ENCODE measurements at places on chromosomes 1 and 21.

DNA sequence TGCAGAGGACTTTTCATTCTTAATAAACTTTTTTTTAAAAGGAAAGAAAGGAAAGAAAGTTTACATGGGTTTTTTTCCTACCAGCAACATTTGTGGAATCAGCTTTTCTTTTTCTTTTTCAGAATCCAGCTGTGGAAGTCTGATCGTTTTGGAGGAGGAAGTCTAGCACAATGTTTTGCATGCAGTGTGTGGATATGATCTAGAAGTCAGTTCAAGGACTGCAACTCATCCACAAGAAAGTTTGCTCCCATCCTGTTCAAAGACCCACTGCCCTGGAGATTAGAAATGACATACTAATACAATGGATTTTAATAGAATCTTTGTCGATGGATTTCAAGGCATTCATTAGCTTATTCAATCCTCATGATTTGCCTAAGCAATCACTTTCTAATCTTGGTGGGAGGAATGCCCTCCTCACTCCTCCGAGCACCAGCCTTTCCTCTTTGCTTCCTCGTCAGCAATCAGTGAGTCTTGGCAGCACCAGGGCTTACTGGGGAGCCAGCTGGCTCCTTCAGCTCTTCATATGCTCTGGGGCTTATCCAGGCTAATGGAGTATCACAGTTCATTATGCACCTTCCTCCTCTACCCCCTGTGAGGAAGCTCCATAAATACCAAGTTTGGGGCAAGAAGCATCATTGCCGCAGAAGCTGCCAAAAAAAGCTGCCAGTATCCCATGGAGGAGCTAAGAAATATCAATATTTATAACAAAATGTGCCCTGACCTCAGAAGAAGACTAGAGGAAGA is 392.3 kb upstream of the PKN2 start:
- DNase-seq: no peak

DNA sequence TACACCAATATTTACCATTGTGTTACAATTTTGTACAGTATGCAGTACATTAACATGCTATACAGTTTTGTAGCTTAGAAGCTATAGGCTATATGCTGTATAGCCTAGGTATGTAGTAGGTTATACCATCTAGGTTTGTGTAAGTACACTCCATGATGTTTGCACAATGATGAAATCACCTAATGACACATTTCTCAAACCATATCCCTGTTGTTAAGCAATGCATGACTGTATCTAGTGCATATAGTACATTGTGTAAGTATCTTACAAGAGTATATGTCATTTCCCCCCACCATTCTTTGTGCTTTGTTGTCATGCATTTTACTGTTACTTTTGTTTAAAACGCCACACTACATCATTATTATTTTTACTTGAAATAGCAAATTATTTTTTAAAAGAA is 65.7 kb upstream of the RNF11 start:
- no peak for DNase-seq

DNA sequence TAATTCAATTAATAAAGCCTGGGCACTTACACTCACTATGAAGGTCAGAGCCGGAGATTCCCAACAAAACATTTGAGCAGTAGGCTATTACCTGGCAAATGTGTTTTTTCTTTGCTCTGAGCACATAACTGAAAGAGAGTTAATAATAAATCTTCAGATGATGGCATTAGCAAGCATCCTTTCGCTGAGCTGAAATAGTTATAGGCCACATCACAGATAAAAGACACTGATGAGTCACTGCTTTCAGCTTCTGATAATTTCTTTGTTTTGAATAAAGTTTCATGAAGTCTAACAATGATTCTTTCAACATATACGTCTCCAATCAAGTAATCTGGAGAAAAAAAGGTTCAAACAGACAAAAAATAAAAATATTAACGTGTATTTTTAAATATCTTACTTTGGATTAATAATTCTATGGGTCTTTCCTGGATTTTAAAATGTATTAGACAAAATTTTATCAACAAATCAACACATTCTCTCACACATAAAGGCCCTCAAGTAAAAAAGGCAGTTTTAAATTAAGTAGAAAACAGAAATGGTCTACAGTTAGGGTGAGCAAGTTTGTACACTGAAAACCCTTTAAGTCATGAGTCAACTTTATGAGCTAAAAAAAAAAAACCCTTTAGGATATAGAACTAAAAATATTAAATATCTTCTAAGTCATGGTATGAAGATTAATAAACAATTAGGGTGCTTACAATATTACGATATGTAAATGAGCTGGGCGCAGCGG is 33.1 kb downstream of the LTN1 start:
- peak; percentile 56 for DNase-seq

GRCh38 chr1:156931211-156931952 is 10.9 kb downstream of the LRRC71 start:
- DNase-seq: no peak

DNA sequence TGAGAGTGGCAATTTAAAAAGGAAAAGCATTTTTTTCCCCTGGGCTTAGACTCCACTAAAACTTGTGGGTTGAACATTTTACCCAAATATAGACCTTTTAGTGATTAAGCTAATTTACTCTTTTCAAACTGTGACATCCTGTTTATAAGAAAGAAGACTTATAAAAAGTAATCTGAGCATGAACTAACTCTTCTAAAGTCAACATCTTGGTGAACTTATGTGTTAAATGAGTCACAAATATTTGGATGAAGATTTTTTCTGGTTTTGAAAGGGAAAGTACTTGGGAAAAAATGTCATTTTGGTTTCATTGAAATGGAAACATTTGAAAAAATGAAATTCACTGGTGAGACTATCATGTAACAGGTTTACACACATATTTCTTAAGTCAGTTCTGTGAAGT is 109.8 kb downstream of the KCNK2 start:
- DNase-seq: peak; percentile 14
